ENCODE measurements at places on chromosomes 4 and X. TPM values are rescaled to one million over a fixed set of nuclear protein-coding genes. Genes with fewer than 3 reads are reported as not detected.

- no peaks in the 10 kb centered on the region for H3K36me3 ChIP-seq
- H3K27me3 ChIP-seq, result no peaks in the 10 kb centered on the region
- peaks cover under 1% of the 10 kb centered on the region for H3K4me1 ChIP-seq
- DNase-seq, result no peak
Observed at GRCh38 chr4:40183615-40184411, 13.0 kb upstream of the RHOH start.

DNA sequence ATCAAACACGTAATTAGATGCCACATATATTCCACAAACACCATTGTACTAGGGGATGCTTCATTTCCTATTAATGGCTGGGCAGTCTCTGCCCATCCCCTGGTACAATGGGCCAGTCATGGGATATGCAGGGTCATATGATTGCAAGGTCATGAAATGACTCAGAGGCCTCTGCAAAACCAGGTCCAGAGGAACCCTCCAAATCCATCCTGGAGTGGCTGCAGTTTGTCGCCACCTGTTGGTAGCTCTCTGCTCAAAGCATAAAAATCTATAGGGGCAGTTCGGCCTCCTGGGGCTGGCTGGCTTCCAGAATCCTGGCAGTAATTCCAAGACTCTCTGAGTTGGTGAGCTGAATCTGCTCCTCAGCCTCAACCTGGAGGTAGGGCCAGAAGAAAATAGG lies 22.9 kb upstream of the PUDP start:
- H3K27me3 ChIP-seq, result no peaks in the 10 kb centered on the region
- no peak overlapping the region for H3K4me3 ChIP-seq
- H3K4me1 ChIP-seq, result no peaks in the 10 kb centered on the region
- H3K36me3 ChIP-seq, result no peaks in the 10 kb centered on the region
- H3K27ac ChIP-seq, result no peak overlapping the region

- no peaks in the 10 kb centered on the region for H3K36me3 ChIP-seq
- no peak overlapping the region for H3K27ac ChIP-seq
- no peak for DNase-seq
- no peaks in the 10 kb centered on the region for H3K27me3 ChIP-seq
Observed at GRCh38 chr4:8189551-8190466, 9.3 kb upstream of the SH3TC1 start.

DNA sequence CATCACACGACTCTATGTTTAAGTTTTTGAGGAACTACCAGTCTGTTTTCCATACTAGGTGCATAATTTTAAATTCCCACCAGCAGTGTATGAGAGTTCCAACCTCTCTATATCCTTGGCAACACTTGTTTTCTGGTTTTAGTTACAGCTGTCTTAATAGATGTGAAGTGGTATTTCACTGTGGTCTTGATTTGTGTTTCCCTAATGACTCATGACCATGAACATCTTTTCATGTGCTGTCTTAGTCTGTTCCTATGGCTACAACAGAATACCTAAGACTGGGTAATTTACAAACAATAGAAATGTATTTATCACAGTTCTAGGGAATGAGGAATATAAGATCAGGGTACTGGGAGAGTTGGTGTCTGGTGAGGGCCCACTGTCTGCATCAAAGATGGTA lies 51.5 kb upstream of the GPR78 start:
- no peaks in the 10 kb centered on the region for H3K36me3 ChIP-seq
- peaks cover 41% of the 10 kb centered on the region for H3K4me1 ChIP-seq
- no peak overlapping the region for H3K27ac ChIP-seq
- DNase-seq, result no peak
- H3K4me3 ChIP-seq, result no peak overlapping the region

Gene NAP1L2
- 1.1 TPM for total RNA-seq

- H3K36me3 ChIP-seq, result no peaks in the 10 kb centered on the region
- no peak overlapping the region for H3K4me3 ChIP-seq
- no peaks in the 10 kb centered on the region for H3K27me3 ChIP-seq
- no peak for DNase-seq
- H3K27ac ChIP-seq, result no peak overlapping the region
- peaks cover 5% of the 10 kb centered on the region for H3K4me1 ChIP-seq
Observed at GRCh38 chrX:10800796-10801195, 180.4 kb upstream of the MID1 start.

GRCh38 chr4:99875071-99875470 lies 19.2 kb downstream of the LAMTOR3 start:
- H3K4me3 ChIP-seq, result no peak overlapping the region
- H3K27ac ChIP-seq, result peak overlapping the region; percentile 80
- H3K4me1 ChIP-seq, result peaks cover 13% of the 10 kb centered on the region
- DNase-seq, result no peak

DNA sequence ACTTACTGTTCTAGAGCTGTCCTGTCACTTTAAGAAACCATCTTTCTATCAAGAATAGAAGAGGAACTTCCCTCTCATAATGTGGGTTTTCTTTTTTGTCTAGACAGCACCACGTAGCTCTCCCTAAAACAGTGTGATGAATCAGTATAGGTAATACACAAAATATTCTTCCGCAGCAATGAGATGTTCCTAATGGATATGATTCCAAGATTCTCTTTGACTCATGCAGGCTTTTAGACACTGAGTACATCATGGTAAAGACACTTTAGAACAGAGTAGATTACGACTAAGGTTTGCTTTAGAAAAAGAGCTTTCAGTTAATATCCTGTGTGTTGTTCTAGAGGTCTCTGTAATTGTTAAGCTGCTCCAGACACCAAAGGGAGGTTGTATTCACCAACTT lies 69.8 kb downstream of the PTTG2 start:
- peaks cover 41% of the 10 kb centered on the region for H3K36me3 ChIP-seq
- no peak overlapping the region for H3K4me3 ChIP-seq
- peaks cover 16% of the 10 kb centered on the region for H3K4me1 ChIP-seq

- DNase-seq, result no peak
- no peaks in the 10 kb centered on the region for H3K27me3 ChIP-seq
- H3K36me3 ChIP-seq, result peaks cover 6% of the 10 kb centered on the region
- H3K4me3 ChIP-seq, result no peak overlapping the region
- H3K27ac ChIP-seq, result no peak overlapping the region
Observed at GRCh38 chr4:110106931-110107296, 91.5 kb downstream of the ELOVL6 start.

DNA sequence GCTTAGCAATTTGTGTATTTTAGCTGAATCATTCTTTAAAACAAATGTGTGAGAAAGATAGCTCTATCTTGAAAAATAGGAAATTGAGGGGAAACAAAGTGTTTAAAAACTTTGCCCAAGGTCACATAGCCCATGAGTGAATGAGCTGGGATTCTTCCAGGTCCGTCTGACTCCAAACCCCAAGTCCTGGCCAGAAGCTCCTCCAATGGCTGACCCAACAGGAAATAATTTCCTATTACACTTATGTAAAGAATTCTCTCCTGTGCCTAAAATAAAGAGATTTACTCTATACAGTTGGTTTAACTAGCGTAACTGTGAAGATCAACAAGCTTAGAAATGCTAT lies 287.6 kb downstream of the ARHGAP24 start:
- peaks cover 2% of the 10 kb centered on the region for H3K4me1 ChIP-seq
- H3K27me3 ChIP-seq, result no peaks in the 10 kb centered on the region
- H3K36me3 ChIP-seq, result no peaks in the 10 kb centered on the region
- H3K27ac ChIP-seq, result no peak overlapping the region
- H3K4me3 ChIP-seq, result no peak overlapping the region
